ENCODE measurements at places on chromosomes 1 and 21.

GRCh38 chr1:95509989-95510388, 276.0 kb downstream of the RWDD3 start:
- DNase-seq: peak; percentile 66

- DNase-seq: no peak
These were observed 57.6 kb downstream of the OLFML2B start for GRCh38 chr1:161966067-161966466.

DNA sequence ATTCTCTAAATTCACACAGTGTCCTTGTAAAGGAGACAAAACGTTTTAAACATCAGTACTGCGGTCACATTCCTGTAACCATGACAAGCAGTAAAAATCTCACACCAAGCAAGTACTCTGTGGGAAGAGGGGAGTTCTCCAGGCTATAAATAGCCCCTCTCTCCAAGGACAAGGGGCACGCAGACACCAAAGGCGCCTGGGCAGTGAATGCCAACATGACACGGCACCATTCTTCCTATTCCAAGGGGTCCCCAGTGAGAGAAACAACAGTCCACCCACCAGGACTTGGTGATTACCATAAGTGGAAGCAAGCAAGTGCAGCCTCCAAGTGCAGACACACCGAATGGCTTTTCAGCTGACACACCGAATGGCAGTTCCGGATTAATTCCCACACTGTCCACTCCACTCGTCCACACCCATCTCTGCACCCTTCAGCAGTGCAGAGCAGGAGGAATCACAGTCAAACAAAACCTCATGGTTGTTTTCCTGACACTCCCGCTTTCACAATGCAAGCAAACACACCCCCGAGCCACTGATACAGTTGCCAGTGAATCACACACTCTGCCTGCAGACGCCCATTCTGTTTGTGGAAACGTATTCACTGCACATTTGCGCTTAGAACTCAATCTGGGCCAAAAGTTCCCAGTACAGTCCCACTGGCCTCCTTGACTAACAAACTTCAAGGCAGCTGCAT, 1.8 kb downstream of the PTTG1IP start:
- no peak for DNase-seq

DNA sequence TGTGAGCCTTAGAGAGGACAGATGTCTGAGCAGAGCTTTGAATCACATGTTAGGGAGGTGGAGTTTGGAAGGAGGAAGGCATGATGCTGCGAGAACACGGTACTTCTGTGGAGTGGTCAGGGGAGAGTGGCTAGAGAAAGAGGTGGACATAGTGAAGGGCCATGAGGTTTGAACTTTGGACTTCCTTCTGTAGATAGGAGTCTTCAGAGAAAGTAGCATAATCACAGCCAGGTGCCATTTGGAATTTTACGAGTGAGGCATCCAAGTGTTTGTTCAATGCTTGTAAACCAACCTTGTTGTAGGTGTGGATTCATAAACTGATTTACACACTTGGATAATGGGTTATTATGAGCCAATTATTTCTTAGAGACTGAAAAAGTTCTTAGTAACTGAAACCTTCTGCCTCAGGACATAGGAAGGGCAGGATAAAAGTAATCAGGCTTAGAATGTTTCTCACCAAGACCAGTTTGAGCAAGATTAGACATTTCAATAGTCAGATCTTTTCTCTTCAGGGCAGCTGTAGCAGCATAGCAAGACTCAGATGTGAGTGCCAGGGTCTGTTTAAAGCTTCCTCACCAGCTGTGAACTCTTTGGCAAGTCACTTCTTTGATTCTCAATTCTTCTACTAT, 83.5 kb upstream of the HMCN1 start:
- DNase-seq: no peak

DNA sequence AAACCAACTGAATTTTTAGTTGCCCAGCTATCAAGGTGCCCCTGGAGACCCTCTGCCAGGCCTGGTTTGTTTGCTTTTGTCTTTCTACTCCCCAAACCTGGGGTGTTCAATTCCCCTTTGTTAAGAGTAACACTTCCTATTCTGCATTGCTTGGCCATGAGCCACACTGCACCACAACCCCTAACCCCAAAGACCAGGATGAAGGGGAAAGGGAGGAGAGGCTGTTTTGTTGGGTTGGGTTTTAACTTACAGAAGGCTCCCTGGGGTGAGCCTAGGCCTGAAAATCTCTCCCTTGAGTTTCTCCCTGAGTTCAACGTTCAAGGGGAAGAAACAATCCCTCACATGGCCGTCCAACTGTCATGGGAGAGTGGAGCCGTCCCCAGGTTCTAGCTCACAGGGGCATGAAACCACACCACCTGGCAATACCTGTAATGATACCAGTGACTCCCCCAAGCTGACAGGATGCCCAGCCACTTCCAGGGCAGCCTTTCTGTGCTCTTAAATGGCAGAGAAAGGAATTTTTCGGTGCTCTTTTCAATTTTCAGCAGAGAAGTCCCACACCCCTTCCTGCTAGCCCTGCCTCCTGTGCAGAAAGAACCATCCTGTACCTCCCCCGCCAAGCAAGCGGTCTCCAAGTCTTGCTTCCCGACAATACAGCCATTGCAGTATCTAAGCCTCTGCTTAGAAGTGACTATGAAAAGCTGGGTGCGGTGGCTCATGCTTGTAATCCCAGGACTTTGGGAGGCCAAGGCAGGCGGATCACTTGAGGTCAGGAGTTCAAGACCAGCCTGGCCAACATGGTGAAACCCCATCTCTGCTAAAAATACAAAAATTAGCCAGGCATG, 14.9 kb downstream of the SLC45A3 start:
- no peak for DNase-seq
